Ascending aorta (tissue), 2 donors: ENCODE measurements at places on chromosomes 12 and 14.

DNA sequence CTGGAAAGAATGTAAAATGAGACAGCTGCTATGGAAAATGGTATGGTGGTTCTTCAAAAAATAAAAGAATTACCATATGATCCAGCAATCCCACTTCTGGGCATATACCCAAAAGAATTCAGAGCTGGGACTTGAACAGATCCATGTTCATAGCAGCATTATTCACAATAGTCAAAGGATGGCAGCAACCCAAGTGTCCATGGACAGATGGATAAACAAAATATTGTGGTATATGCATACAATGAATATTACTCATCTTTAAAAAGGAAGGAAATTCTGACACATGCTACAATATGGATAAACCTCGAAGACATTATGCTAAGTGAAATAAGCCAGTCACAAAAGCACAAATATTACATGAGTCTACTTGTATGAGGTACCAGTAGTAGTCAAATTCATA, 9.1 kb downstream of the RAB2B start:
- no peak for DNase-seq

DNA sequence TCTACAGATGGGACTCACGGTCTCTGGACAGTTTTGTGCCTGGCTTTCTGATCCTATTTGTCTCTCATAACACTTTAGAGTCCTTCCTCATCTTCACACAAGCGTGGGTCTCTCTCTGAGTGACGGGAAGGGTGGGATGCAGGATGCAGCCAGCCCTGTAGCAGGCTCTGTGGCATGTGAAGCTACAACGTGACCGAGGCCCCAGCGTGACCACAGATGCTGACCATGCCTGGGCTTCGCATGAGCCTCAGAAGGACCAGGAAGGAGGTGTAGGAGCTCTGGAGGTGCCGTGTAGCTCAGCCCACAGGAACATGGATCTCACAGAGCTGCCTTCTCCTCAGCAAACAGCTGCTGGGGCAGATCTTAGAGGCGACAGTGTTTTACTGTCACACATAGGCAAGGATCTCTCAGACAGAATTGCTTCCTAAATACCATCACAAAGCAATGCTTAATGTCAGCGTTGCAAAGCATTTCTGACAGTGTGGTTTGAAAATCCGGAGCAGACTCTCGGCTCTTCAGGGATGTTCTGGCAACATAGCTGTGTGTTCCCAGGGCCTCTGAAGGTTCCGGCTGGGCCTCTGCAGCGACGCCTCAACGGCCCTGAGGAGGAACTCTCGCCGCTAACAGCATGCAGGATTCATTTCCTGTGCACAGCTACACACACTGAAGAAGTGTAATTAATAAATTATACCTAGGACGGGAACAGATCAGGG, 21.9 kb downstream of the ANKLE2 start:
- DNase-seq = no peak

GRCh38 chr14:37585101-37585511, 9.9 kb downstream of the FOXA1 start:
- no peak for DNase-seq

DNA sequence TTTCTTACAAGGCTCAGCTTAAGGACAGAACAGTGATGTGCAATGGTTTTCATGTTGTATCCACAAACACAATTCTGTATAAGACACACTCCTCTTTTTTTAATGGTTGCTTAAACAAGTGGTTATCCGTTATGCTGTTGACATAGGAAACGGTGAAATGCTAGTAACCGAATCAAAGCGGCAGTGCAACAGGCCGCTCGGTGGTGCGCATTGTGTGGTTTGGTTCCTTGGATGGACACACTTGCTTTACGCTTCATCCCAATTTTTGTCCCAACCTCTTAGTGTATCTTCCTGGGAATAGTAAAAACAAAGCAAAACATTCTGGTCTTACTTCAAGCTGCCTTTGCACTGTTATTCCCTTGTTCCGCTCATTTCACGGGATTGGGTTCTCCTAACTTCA, 650 bp upstream of the PTGER2 start:
- DNase-seq = no peak

- DNase-seq = no peak
Observed at GRCh38 chr12:16523951-16524331, 82.0 kb downstream of the LMO3 start.

- DNase-seq = peak; percentile 74
Observed at GRCh38 chr14:70027785-70028428, 148.7 kb downstream of the SMOC1 start.

GRCh38 chr12:13211859-13212664, 15.5 kb downstream of the EMP1 start:
- no peak for DNase-seq

DNA sequence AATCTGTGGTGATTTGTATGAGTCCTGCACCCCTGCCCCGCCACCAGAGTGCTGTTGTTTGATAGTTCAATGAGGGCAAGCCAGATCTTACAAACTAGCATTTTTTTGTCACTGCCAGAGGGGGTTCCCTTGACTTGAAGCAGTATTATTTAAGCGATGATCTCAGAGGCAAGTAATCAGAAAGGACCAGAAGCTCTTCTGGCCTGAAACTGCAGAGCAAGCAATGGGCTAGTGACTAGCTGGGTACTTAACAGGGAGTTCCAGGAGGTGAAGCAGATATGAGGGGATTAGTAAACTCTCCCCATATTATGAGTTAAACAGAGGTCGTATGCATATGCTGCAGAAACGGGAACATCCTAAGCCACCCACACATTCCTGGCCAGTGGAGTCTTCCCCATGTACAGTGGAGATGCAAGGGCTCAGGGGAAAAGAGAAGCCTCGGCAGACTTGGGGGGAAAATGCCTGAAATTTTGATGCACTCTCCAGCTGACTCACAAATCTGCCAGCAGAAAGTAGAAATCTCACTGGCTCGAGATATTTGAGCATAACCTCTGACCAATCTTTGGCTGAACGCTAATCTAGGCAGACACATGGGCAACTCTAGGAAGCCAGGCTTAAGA, 8.3 kb upstream of the CRACR2A start:
- DNase-seq = no peak

GRCh38 chr14:90349739-90350138, 18.0 kb upstream of the NRDE2 start:
- no peak for DNase-seq

GRCh38 chr12:26783131-26783526, 49.9 kb downstream of the ITPR2 start:
- DNase-seq = no peak

DNA sequence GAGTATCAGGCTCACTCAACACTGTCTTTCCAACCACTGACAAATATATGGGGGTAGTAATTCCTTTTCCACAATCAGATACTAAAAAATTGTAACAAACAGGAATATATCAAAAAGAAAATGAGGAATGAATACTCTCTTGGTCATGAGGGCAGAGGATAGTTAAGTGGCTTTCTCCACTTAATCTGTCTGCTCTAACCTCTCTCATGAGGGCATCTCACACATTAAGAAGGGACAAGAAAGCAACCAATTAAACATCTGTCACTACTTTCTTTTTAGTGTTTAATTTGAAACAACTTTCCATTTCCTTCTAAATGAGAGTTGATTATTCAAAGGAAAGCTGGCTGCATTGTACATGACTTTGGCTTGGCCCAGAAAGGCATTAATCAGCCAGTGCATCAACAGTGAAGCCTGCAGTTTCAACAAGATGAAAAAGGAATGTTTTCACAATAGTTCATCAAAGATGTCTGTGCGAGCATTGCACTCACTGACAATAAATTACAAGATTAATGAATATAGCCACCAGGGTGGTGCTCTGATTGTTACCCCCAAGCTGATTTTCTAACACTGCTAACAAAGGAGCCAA, 142.0 kb downstream of the SEC23A start:
- DNase-seq = no peak

DNA sequence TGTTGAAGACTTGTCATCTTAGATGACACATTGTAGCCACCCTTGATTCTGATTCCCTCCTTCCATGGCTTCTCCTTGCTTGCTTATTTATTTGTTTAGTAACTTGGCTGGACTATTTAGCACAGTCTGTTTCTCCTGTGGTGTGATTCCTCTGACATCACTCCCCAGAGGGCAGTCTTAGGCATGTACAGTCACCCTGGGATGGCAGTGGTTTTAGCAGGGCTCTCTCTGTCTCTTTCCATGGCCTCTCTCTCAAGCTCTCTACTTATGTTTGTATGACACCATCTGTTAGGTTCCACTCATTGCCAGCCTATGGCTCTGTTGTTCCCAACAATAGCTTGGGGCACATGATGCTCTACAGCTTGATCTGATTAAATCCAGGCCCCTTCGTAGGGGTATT, 158.3 kb downstream of the ADGRD1 start:
- no peak for DNase-seq

DNA sequence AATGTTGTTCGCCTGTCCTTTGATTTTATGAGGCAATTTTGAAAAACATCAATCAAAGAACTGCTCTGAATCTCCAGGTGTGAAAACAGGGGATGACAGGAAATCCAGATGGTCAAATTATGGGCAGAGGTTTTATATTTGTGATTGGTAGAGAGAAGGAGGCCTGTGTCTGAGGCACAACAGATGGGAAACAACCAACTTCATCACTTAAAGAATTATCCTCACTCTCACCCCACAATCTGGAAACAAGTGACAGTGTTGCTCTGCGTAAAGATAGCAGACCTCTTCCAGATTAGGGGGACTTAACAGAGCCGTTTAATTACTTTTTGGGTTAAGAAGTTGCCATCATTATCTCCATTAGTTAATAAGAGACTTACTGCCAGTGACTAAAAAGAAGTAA, 64.1 kb upstream of the EGLN3 start:
- no peak for DNase-seq

DNA sequence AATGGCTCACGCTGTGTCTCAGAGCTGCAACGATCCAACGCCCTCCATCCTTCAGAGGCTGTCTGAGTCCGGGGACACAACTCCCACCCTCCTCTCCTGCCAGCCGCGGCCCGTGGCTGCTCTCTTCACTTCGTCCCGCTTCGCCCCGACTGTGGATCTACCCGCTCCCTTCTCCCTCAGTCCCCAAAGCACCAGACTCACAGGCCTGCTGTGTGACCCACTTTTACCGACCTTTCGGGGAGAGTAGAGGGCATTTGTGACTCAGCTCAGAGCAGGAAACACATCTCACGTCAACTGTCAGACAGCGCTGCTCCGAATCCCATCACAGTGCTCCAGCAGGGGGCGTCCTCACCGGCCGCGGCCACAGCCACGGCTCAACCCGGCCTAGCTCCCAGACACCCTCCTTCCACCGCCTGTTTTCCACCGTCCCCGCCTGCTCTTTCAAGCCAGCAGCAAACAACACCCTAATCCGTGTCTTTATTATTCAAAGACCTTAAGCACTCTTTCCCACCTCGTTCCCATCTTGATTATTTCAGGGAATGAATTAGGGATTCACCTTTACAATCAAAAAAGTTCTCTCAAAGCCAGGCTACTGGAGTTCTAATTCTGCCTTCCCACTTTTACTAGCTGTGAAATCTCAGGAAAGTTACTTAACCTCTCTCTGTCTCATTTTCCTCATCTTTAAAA, 5.0 kb upstream of the AQP2 start:
- DNase-seq = peak; percentile 33
